ENCODE measurements at places on chromosomes 5 and 9.

- DNase-seq, result no peak
Observed at GRCh38 chr5:173853370-173854131, 34.6 kb upstream of the CPEB4 start.

DNA sequence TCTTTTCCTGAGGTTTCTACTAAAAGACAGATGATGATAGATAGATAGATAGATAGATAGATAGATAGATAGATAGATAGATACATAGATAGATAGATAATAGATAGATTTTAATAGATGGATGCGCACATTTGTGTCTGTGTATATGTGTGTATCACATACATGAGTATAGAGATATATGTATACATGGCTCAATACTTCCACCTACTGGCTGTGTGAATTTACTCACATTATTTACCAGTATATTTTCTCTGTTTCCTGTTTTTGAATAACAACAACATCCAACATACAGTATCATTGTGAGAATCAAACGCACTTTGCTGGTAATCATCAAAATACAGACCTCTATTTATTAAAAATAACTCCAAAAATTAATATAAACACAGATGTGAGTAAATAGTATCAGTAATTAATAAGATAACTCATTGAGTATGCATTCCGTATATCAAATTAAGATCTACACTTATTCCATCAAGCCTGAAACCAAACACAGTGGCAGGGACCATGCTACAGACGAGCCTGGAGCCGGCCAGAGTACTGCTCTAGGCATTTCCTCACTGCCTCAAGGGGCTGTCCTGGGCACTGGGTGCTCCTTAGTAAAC is 338.0 kb downstream of the SEMA5A start:
- no peak for DNase-seq

DNA sequence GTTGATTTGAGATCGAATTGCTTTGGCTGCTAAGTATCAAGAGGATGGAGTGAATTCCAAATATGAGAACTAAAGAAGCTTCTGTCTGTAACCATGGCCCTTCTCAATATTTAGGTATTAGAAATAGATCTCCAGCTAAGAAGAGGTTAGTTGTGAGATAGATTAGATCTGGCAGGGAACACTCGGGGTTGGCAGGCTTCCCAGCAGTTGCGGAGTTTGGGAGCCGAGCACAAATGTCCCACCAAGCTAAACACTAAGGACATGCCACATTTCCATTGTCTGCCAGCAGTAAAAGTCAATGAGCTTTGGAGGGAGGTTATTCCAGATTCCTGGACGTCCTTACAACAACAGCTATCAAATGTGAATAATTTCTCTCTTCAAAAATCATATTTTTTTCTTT is 85.8 kb downstream of the TAF11L14 start:
- peak; percentile 34 for DNase-seq

DNA sequence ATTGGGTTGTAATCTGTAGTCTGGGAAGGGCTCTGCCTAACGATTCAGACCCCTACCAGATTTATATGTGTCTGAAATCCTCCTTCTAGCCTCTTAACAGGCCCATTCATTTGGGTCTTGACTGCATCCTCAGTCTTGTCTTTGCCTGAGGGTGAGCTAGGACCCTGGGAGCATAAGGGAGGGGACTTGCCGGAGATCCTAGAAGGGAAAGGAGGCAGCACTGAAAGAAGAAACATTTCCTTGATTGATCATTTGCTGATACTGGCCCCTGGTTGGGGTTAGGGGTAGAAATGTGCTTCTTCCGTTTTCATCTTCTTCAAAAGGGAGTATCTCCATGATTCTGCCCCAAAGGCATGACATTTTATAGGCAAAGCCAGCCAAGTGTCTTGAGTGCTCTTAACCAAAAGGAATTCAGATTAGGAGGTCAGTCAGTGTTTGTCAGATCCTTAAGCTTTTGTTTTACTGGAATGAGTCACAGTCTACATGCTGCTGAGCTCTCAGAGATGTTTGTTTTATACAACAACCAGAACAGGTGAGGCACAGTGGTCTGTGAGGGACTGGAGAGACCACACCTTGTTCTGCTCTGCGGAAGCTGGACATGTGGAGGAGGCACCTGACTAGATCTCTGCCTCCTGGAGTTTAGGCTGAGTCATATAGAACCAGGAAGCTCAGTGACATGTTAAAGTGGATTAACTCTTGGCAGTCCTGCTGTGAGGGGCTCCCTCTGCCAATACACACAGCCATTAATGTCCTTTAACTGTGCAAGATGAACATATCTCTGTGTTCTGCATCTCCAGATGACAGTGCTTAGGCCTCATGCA is 37.7 kb downstream of the PCDHAC2 start:
- peak; percentile 42 for DNase-seq

GRCh38 chr5:16076657-16077056 is 102.9 kb downstream of the MARCHF11 start:
- DNase-seq, result no peak

DNA sequence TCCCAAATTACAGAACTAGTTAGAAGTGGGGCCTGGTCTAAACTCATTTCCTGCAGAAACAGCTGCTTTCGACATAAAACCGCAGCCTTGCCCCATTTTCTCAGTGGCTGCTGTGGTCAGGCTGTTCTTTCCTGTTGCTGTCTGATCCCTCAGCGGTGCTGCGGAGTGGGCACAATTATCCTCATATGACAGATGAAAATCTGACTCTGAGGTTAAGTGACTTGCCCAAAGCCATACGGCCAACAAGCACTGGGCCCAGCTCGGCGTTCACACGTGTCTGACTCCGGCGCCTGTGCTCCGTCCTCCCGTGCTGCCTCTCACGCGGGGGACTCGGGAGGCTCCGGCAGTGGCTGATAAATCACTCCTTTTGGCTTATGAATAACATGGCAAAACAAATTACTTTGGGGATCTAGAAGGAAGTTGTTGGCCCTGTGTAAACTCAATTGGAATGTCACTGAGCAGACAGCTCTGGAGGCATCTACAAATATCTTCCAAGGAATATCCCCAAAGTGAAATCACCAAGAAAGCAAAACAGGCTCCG is 142.6 kb upstream of the LMX1B start:
- no peak for DNase-seq

DNA sequence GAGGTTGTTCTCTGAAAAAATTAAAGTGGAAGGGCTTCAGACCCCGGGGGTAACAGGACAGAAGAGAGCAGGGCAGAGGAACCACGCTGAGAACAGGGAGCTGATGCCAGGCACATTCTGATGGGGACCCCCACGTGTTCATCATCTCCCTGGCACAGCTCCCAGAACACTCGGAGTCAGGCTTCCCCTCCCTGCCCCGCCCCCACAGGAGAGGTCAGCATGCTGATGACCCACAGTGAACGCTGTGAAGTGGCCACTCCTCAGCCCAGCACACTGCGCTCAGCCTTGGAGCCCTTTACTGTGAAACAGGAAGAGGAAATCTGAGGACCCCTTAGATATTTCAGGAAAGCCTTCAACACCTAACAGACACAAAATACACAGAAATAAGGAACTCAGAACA is 16.4 kb downstream of the RETREG1 start:
- no peak for DNase-seq

DNA sequence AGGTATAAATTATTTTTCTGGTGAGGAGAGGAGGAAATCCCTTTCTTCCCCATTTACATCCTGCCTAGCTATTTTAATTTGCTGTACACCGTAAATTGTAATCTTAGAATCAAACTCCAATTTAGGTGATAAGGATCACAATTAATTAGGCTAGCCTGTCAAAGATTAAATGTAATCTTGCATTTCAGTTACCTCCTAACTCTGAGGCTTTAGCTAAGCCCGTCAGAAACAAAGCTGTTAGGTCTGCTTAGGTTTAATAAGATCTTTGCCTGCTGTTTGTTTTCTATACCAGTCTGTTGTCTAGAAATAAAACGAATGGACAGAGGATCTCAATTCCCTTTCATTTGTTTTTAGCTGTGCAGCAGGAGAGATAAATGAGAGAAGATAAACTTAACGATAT is 51.5 kb downstream of the PIK3R1 start:
- no peak for DNase-seq

GRCh38 chr5:137367951-137368350 is 131.2 kb downstream of the SPOCK1 start:
- no peak for DNase-seq

DNA sequence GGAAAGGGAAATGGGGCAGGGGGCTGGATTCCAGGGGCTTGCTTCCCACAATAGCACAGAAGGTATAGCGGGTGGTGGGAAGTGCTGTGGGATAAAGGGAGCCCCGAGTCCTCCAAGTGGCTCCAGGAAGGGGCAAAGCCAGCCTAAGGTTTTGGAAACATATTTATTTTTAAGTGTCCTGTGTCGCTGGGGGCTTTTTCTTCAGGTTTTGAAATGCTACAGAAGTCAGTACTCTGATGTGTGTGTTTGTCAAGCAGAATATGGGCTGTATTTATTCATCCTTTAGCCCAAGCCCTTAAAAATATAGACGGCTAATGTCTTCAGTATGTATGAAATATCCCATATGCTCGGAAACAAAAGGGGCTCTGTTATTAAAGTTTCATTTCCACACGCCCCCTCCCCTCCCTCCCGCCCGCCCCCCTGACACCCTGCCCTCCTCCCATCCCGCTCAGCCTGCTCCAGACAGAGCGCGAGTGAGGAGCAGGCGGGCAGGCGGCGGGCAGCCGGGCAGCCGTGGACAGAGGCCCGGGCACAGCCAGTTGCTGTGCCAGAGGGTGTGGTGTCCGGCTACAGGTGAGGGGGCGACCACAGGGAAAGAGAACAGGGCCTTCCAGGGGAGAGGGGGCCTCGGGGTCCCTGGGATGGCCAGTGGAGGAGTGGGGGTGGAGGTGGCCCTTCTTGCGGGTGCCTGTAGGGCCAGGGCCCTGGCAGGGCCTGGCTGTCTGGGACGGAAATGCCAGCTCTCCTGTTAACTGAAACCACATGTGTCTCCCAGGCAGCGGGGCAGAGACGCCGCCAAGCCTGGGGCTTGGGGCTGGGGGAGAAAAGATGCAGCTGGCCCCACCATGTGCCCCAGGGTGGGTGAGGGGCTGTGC is 39.6 kb upstream of the SYNPO start:
- no peak for DNase-seq

DNA sequence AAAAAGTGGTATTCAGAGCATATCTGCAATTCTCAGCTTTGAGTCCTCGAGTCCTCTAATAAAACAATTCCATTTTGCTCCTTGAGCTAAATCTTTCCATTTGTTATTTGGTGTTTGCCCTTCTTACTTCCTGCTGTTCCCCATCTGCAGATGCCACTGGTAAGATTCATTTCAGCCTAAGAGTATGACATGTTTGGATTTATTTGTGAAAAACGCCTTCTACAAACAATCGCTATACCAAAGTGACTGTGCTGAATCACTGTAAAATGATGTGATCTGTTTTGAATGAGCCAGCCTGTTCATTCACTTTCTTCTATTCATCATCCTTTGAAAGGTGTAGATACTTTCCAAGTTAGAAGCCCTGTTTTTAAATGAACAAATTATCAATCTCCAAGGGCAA is 27.7 kb downstream of the KCTD16 start:
- DNase-seq, result no peak

GRCh38 chr5:67089200-67089725 is 107.3 kb downstream of the CD180 start:
- DNase-seq, result no peak

- DNase-seq, result no peak
Observed at GRCh38 chr5:150573867-150574817, 66.2 kb downstream of the NDST1 start.

GRCh38 chr9:125646621-125647100 is 60.3 kb downstream of the MAPKAP1 start:
- no peak for DNase-seq

DNA sequence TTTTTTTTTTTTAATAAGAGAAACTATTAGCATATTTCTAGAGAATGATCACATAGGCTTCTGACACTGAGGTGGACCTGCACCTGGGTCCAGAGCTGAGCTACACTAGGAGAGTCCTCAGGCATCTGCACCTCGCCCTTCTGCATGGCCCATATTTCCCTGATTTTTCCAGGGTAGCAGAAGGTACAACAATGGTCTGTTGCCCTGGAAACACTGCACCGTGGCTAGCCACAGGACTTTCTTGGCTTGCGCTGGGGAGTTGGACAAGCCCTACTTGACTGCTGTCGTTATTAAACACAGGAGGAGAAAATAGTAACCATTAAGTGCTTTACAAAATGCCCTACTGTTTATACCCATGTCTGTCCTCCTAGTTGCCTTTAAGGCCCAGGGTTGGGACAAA is 615.7 kb upstream of the MEF2C start:
- no peak for DNase-seq

DNA sequence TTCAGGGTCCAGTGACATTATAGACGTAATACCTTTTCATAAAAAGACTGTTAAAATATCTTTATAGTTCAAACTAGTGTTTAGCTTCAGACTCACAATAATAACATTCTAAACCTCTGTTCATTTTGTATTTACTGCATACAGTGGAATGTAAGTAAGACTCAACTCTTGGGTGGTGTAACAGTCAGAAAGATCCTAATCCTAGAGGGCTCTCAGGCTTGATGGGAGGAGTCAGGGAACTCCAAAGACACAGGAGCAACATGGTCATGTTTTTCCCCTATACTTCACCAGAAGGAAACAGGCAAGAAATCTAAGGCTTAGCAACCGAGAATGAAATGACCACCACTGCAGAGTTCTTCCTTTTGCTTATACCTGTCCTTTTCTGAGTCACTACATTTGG is 82.6 kb downstream of the MRPS27 start:
- no peak for DNase-seq

GRCh38 chr9:127941062-127941960 is 3.7 kb upstream of the DPM2 start:
- no peak for DNase-seq

DNA sequence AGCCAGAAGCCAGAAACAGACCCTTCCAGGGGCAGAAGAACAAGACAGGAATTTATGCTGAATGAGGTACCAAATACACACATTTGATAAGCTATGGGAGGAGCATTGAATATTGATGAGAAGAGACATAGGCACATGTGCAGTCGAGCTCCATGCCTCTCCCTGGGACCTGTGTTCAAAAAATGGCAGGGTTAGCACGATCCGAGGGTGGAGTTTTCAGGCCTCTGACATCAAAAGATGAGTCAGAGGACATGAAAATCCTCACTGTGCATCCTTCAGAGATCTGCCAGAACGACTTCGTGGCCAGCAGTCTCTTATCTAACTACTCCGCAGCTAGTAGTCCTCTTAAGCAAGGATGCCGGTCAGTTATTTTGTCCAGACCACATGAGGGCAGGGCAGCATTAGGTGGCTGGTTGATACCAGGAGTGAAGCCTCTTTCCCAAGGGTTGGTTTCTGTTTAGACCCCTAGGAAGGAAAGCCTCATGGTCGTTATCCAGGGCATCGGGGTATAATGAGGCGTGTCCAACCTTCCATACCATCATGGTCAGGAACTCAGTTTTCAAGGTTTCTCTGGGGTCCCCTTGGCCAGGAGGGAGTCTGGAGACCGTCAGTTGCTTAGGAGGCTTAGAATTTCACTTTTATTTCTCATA is 11.6 kb upstream of the CMBL start:
- no peak for DNase-seq

Data from D341Med (cell line).